Activated T-cell treated with anti-CD3 and anti-CD28 coated beads, Interleukin-2, amount 50 U/mL, for 4 hours (primary cell): ENCODE measurements at places on chromosomes 7 and 10. TPM values are rescaled to one million over a fixed set of nuclear protein-coding genes. Genes with fewer than 3 reads are reported as not detected.

GRCh38 chr7:121449329-121449728 is 53.2 kb upstream of the FAM3C start:
- no peak for DNase-seq

GRCh38 chr7:17404006-17404405 is 105.6 kb downstream of the AHR start:
- no peak for DNase-seq

DNA sequence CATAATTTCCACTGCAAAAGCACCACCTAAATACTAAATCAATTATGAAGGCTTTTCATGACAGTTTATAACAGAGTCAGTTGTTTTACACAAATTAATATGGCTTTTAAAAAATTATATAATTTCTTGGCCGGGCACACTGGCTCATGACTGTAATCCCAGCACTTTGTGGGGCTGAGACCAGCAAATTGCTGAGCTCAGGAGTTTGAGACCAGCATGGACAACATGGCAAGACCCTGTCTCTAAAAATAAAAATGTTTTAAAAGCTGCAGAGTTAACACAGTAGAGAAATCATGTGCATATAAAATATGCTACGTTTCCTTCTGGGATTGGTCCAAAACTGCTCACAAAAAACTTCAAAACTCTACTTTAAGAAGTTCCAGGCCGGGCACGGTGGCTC is 43.6 kb upstream of the EIF4H start:
- no peak for DNase-seq

GRCh38 chr10:100838986-100839385 is 73.8 kb upstream of the SLF2 start:
- DNase-seq: no peak

GRCh38 chr7:38070718-38071117 is 107.3 kb upstream of the STARD3NL start:
- no peak for DNase-seq

GRCh38 chr10:5092848-5093790 is 1.1 kb upstream of the AKR1C3 start:
- no peak for DNase-seq

- no peak for DNase-seq
These were observed 191.3 kb downstream of the MYOF start for GRCh38 chr10:93290661-93291354.

DNA sequence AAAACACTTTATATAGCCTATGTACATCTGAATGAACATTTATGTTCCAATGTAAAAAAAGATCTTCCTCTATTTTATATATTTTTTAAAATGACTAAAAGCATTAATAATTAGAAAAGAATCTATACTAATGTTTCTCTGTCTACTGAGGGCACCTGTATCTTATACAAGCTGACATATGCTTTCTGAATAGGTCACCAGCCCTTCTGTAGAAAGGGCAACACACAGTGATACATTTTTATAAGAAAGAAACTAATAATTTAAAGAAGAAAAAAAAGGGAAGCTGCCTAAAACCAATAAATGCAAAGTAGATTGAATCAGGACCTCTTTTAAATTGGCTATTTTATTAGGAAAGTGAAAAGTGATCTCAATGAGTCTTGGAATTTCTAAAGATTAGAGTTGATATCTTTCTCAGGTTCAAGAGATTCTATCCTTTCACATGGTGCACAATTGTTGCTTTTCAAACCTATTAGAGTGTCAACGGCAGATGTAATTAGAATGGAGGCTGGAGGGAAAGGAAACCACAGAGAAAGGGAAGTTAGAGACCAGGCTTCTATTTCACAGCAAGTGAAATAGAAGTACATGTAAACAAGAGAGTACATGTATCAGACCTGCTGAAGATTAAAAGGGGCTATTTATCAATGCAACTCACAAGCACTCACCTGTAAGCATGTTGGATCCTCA is 6.3 kb downstream of the MTPN start:
- DNase-seq: no peak

DNA sequence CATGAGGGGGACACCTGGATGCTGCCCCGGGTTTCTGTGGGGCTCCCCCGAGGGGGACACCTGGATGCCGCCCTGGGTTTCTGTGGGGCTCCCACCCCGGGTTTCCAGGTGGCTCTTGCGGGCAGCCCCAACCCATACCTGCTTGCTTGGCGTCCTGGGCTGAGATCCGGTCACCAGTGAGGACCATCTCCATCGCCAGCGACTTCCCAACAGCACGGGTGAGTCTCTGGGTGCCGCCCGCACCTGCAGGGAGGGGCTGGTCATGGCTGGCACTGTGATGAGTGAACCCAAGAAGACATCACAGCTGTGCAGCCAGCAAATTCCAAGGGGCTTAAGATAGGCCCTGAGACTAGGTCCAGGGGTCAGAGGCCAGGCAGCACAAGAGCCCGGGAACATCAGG is 6.4 kb downstream of the ECHS1 start:
- DNase-seq: no peak

DNA sequence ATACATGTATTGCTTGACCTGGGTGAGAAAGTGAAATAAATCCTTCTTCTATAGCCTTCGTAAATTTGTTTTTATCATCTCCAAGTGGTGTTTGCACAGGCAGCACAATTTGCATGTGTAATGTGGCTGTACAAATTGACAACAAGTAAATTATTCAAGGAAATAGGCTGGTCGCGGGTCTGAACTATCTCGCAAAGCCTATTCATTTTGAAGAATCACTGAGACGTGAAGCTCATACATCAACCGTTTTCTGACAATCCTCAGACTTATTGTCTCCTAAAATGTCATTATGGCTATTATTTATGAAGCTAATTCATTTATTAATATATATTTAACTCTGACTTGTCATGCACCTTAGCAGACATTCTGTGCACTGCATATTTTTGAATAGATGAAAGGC is 16.2 kb upstream of the FAM204A start:
- no peak for DNase-seq

DNA sequence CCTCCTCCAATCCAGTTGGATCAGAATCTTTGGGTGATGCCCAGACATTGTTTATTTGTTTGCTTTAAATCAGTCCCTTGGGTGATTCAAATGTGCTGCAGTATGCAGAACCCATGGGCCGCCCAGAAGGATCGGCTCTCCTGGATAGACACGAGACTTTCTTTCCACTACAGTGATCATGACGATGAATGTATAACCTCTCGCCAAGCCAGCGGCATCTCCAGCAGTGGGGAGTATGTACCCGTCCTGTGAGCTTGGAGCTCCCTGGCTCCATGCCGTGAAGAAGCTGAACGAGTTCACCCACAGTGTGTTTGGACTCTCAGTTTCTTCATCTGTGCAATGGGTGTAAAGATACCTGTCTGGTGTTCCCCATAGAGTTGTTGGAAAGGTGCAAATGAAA is 162.3 kb downstream of the CAMK1D start:
- DNase-seq: no peak

GRCh38 chr10:73879296-73880173 is 5.2 kb upstream of the CAMK2G start:
- peak; percentile 94 for DNase-seq

- no peak for DNase-seq
These were observed 50.0 kb downstream of the SRI start for GRCh38 chr7:88169717-88170320.

DNA sequence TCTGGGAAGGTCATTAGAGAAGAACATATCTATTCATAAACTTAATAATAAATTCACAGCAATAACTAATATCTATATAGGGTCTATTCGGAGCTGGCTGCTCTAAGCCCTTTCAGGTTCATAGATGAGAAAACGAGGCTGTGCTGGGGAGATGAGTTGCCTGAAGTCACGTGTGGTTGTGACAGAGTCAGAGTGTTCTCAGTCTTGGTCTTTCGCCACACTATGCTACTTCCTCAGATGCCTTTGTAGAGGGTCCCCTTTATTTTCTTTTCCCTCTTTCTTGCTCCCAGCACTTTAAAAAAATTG is 43.7 kb upstream of the FAM180A start:
- no peak for DNase-seq

DNA sequence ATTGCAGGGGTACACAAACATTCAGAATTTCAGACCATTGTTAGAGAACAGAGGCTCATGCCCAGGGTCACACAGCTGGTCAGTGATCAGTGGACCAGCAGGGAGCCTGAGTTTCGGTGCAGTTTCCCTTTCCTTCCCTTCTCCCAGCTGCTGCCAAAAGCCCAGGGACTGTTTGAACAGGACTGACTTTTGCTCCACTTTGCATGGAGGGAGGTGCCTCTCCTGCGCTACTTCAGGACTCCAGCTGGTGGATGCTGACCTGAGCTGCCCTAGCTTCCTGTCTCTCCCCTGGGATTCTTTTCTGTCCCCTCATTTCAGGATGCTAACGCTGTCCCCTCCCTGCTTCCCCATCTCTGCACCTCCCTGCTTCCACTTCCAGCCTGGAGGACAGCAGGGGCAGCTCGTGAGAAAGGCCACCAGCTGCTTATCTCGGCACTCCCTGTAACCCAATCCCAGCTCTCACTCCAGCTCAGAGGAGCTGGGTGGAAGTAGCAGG is 14.5 kb downstream of the SH2D4B start:
- DNase-seq: no peak

DNA sequence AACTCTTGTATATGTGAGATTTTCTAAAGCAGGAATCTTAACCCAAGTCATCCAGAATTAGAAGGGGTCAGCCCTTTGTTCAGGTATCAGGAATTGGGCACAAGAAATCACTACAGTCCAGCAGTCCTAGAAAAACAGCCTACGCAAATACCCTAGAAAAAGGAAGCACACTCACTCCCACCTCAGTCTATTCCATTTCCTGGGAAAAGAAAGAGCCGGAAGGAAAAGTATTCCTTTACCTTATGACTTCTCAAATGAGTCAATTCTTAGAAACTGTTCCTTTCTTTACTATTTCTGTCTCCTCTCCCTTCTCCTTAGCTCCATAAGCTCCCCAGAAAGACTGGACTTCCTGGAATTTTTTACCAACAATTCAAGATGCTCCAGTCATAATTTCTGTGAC is 62.7 kb downstream of the DNAJC12 start:
- DNase-seq: no peak

GRCh38 chr7:141115965-141116364 is 42.1 kb downstream of the TMEM178B start:
- no peak for DNase-seq

- DNase-seq: no peak
These were observed 66.6 kb upstream of the SYPL1 start for GRCh38 chr7:106178593-106179134.

DNA sequence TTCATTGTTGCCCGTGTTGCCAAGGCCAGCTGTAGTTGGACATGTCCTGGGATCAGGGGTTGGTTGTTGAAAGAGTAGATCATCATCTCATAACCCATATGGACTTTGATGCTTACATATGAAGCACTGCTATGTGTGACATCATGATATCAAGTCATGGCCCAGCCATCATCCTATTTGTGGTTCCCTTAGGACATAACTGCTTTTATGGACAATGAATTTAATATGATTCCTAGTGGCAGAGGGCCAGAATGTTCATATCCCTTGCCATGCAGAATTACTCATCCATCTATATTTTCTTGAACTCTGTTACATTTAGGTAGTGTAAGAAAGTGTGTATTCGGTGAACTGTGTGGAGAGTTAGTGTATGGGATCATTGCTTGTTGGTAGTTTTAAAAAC is 343.9 kb upstream of the LRGUK start:
- no peak for DNase-seq

- peak; percentile 26 for DNase-seq
These were observed 819 bp downstream of the TMED4 start for GRCh38 chr7:44580945-44581878.

DNA sequence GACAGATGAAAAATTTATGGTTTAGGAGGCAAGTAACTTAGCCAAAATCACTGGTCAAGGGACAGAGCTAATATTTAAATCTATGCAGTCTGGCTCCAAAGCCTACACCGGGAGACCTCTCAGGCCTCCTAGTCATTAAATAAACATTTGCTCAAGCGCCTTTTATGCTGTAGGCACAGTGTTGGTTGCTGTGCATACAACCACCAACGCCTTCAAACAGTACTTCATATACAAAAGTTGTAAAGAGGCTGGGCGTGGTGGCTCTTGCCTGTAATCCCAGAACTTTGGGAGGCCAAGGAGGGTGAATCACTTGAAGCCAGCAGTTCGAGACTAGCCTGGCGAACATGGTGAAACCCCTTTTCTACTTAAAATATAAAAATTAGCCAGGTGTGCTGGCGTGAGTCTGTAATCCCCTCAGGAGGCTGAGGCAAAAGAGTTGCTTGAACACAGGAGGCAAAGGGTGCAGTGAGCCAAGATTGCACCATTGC is 159.8 kb downstream of the MAGI2 start:
- DNase-seq: no peak

DNA sequence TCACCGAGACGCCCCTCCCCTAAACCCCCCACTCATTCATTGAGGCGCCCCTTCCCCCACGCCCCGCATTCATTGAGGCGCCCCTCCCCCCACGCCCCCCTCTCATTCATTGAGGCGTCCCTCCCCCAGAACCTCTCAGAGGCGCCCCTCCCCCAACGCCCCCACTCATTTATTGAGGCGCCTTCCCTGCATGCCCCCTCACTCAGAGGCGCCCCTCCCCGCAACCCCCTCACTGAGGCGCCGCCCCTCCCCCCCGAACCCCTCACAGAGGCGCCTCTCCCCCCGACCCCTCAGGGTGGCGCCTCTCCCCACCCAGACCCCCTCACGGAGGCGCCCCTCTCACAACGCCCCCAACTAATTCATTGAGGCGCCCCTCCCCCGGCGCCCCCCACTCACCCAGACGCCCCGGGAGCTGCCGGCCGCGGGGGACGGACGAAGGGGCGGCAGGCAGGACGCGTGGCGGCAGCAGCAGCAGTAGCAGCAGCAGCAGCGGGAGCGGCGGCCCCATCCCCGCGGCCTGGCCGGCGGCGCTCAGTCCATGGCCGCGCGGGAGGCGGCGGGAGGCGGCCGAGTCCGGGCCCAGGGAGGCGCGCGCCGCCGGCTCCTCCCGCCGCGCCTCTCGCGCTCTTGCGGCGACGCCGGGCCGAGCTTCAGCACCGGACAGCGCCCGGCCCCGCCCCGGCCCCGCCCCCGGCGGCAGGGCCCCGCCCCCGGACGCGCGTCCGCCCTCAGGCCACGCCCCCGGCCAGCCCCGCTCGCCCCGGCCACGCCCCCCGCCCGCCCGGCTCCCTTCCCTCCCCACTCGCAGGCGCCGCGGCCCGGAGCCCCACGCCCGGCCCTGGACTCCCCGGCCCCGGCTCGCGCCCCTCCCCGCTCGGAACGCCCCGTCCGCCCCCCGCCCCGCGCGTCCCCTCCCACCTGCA is at the start of gene PTPRN2:
Gene PTPRN2, minus strand, starts transcription at position 662 of the 923 bp plus-strand sequence.
- peak; percentile 32 for DNase-seq

The EN2 gene
- total RNA-seq: not detected

The SPDYE1 gene
- not detected for total RNA-seq

The TYW1B gene
- 6.2 TPM for total RNA-seq

The CROT gene
- total RNA-seq: 6.8 TPM

The C10orf90 gene
- total RNA-seq: not detected

The MMRN2 gene
- total RNA-seq: 0.18 TPM

The FGF8 gene
- not detected for total RNA-seq

The HOGA1 gene
- not detected for total RNA-seq

The HOXA2 gene
- total RNA-seq: not detected

The SLC26A3 gene
- 0.37 TPM for total RNA-seq

The CLRN3 gene
- not detected for total RNA-seq

The MBL2 gene
- total RNA-seq: not detected

The BAIAP2L1 gene
- 1.2 TPM for total RNA-seq

The LANCL2 gene
- 23.3 TPM for total RNA-seq

The NODAL gene
- not detected for total RNA-seq
